HAP-1 (cell line): ENCODE measurements at places on chromosomes 4 and X.

DNA sequence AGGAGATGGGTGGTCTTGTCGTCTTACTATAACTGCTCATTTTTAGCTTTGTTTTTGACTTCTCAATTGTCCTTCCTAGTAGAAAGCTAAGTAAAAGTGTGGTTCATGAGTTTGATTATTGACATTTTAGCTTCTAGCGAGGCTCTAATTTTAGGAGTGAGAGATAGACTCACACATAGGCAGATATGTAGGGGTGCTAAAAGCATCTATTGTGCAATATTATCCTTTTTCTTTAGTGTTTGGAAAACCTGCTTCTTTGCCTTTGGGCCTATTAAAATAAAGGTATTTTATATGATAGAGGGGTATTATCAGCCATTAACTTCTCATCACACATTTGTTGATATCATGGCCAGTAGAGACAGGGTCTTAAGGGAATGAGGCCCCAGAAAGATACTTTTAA lies 195.3 kb downstream of the SPRY1 start:
- no peak for DNase-seq

DNA sequence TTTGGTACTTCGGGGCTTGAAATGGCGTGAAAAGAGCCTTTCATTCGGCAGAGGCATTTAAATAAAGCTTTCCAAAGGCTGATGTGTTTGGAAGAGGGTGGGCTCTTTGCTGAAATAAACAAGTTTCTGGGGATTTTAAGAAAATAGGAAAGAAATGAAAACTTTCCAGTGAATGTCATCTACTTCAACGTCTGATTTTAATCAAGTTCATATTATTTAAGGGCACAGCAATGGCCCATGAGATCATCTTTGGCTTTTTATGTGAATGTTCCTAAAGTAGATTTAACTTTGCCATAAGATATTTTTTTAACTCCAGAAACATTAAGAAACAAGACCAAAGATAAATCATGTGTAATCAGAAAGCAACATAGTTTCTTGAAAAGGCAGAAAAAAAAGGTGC lies 69.8 kb upstream of the TTC29 start:
- no peak for DNase-seq

DNA sequence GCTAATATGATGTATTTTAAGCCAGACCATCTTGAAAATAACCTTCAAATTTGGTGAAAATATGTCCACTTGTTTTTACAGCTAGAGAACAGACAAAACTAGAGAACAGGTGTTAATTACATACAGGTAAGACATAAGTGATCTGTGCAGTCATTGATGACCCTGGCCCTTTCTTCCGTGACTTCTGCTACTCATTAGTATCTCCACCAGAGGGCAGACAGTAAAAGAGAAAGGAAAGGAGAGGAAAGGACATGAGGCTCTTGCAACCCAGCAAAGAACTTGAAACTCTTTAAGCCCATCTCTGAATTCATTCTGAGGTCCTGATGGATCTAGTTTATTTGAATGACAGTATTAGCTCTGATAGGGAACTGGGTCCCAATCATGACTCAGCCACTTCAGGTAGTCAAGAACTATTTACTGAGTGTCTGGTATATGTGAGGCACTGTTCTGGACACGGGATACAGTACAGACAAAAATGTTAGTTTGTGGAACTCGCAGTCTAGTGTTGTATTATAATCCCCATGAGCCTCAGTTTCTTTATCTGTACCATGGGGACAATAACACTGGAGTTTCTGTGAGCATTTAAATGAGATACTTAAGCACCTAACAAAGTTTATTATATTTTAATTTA lies 121.0 kb upstream of the TEX13D start:
- DNase-seq = peak; percentile 61

DNA sequence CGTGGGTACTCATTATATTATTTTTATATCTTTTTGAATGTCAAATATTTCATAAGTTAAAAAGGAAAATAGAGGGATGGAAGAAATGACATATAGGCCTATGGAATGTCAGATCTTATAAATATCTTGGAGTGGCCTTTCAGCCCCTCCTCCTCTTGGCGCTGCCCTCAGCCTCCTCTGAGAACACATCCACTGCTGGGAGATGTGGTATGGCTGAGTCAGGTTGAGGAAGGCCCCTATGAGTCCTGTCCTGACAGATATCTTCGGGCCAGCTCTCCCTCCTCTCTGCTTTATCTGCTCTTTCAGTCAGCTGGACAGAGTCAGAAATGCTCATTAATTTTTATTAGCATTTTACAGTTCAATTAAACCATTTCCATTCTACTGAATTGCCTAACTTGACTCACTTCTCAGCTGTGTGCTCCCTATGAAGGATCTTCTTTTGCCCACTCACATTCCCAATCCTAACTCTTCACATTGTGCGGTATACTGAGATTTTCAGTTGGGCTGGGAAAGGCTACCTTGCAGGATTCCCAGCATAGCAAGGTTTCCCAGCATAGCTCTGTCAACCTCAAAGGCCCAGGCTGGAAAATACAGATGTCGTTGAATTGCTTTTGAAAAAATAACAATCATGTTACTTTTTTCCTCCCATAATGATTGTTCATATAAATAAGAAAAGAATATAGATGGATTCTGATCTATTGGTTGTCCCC lies 128.0 kb downstream of the ARHGEF9 start:
- no peak for DNase-seq

GRCh38 chr4:960140-960635 lies 13.2 kb downstream of the DGKQ start:
- no peak for DNase-seq

DNA sequence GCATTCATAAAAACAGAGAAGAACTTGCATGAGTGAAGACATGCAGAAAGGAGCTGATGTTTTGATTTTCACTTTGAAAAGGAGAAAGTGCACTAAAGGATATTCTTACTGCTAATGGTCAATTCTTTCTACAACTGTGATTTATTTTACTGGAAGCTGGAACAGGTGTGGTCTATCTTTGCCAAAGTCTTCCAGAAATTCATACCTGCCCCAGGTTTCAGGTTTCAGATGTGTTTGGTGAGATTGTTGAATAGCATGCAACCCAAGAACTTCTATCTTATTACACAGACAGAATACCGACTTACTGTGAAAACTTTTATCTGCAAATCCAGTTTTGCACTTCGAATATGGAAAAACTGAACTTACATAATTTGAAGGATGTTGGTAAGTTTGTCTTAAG lies 388.3 kb downstream of the PDGFC start:
- DNase-seq = no peak

GRCh38 chr4:13543839-13544605 lies at the start of gene NKX3-2:
Gene NKX3-2, minus strand, starts transcription at chr4:13544508. Its CDS starts 94 bp downstream, at chr4:13544414.
- peak; percentile 28 for DNase-seq

GRCh38 chrX:71671043-71671780 lies 3.9 kb downstream of the LOC101059915 start:
- DNase-seq = no peak

DNA sequence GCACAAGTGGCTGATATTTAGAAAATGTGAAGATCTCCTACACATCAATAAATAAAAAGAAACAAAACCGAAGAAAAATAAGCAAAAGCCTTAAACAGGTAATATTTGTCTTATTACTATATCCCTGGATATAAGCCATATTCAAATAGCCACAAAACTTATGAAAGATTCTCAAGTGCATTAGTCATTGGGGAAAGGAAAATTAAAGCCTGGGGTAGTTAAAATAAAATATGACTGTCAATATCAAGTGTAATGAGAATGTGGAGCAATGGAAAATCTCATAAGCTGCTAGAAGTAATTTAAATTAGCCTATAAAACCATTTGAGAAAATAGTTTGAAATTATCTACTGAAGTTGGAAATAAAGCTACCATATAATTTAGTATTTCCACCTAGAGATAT lies 399.9 kb downstream of the GASK1B start:
- DNase-seq = no peak

GRCh38 chr4:181971973-181972372 lies 271.2 kb upstream of the TENM3 start:
- no peak for DNase-seq

GRCh38 chrX:9851890-9852289 lies 65.7 kb downstream of the SHROOM2 start:
- DNase-seq = no peak

GRCh38 chr4:15587649-15588048 lies 67.5 kb downstream of the FBXL5 start:
- no peak for DNase-seq

DNA sequence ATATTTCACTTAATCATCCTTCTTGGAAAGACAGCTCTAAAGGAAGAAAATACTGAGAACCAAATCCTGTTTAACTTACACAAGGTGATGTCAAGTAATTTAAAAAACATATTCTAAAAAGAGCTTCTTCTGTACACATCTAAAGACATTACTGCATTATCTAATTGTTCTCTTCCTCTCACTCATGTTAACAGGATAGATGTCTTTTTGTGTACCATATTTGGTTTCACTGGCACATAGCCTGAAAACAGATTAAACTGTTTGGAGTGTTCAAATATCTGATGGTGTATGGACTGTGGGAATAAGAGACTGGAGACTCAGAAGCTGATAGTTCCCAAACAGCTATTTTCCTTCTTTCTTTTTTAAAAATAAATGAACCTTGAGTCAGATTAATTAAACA lies 213.3 kb upstream of the MAB21L2 start:
- no peak for DNase-seq

GRCh38 chr4:109764789-109765402 lies 35.0 kb upstream of the PLA2G12A start:
- no peak for DNase-seq

GRCh38 chr4:154559494-154560418 lies 3.1 kb upstream of the FGB start:
- DNase-seq = peak; percentile 49
